Coronary artery (tissue), 2 donors: ENCODE measurements at places on chromosomes 7 and 10.

GRCh38 chr7:65910237-65910636 lies 37.4 kb downstream of the VKORC1L1 start:
- DNase-seq = no peak

DNA sequence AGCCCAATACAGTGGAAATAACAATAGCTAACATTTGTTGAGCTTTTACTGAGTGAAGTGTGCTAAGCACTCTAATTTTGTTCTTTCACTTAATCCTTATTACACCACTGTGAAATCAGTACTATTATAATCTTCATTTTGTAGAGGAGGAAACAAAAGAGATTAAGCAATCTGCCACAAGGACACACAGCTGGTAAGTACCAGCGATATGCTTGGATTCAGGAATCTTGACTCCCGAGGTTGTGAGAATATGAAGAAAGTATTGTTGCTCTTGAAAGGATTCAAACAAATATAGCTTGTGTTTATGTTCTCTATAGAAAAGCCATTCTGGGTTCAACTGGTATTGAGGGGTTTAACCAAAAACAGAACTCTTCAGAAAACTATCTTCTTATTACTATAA lies 93.7 kb upstream of the HECTD2 start:
- no peak for DNase-seq

GRCh38 chr7:12239806-12240205 lies 28.7 kb downstream of the TMEM106B start:
- no peak for DNase-seq

DNA sequence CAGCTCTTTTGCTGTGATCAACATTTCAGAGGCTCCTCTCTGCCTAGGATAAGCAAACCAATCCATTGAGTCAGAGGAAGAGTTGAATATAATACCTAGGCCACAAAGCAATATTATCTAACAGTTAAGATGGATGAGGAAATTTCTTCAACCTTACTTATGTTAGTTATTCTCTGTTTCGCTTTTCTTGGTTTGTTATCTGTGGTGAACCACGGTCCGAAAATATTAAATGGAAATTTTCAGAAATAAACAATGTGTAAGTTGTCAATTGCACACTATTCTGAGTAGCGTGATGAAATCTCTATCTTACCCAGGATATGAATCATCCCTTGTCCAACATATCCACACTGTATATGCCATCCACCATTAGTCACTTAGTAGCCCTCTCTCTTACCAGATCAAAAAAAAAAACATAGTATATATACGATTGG lies 1.5 kb upstream of the HTR7 start:
- no peak for DNase-seq

DNA sequence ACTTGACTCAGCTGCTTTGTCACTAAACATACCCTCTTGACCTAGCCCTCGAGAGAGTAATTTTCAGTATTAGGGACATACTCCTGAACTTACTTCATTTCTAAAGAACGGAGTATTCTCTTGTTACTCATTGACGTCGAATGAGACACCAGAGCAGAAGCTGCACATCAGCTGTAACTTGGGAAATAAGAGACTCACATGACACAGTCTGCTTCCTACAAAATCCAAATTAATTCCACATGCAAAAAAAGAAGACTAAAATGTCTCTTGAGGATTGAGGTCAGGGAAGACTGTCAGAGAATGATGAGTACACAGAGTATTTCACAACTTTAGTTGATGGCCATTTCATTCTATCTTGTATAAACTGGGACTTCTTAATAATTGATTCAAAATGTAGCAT lies 114.7 kb upstream of the EGFR start:
- no peak for DNase-seq

DNA sequence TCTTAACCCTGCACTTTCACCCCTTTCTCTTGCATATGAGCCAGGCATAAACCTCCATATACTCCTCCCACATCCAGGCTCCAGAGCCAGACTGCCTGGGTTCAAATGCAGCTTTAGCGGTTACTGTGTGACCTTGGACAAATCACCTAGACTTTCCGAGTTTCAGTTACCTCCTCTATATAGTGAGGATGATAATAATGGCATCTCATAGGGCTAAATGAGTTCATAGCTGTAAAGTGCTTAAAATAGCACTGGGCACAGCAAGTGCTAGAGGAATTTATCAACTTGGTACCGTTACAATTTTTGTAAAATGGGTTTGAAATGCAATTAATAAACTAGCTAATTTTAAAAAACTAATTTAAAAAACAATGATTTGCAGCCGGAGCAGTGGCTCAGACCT lies 53.4 kb upstream of the DGKI start:
- no peak for DNase-seq

GRCh38 chr10:85175635-85176034 lies 847.2 kb downstream of the CCSER2 start:
- no peak for DNase-seq

DNA sequence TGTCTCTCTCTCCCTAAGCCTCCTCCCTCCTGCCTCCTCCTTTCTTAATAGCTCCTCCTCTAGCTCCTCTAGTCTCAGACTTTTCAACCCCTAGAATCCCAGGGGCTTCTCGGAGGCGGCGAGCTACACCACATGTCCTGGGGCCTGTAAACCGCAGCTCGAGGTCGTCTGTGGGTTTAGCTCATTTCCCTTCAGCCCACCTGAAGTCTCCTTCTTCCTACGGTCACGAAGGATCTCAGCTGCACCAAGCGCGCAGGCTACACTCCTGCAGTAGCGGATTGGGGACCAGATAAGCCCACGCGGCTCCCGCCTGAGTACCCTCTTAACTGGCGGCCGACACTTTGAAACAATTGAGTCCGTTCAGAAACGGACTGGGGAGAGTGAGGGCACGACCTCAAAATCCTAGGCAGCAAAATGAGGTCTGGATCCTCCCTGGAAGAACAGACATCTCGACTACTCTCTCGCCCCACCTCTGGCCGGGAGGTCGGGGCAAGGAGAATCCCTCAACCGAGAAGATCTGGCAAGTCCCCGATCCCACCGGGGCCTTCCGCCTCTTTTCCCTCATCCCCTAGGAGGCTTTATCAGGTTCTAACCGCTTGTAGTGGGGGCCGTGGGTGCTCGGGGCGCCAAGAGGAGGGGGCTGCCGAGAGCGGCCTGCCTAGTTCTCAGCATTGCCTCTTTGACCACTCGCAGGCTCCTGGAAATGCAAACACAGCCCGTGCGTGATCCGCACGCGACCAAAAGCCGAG lies 1.3 kb upstream of the SORCS3 start:
- no peak for DNase-seq

GRCh38 chr7:137715121-137715520 lies 131.7 kb downstream of the DGKI start:
- DNase-seq = no peak
